ENCODE measurements at places on chromosomes 2 and 18.

- DNase-seq = no peak
Measured at GRCh38 chr2:239814116-239814860, 210.9 kb downstream of the NDUFA10 start.

DNA sequence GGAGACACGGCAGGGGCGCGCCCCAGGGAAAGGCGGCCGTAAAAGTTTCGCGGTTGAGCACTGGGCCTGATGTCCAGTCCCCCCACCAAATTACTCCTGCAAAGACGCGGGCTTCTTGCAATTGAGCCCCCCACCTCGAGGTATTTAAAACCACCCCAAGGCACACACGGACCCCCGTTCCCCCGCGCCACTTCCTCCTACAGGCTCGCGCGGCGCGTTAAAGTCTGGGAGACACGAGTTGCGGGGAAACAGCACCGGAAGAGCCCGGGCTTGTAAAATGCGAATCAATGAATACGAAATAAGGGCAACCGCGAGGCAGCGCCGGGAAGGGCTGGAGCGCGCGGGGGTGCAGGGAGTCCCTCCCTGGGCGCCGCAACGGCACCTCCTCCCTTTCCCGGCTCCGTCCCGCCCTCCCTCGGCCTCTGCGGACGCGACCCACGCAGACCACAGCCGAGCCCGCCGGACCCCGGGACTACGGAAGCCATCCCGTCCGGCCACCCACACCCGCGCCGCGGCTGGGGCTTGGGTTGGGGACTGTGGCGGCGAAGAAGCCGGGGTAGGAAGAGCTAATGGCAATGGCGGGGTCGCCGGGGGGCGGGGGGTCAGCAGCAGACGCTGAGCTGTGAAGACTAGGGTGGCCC is 918 bp upstream of the NETO1 start:
- DNase-seq = no peak

DNA sequence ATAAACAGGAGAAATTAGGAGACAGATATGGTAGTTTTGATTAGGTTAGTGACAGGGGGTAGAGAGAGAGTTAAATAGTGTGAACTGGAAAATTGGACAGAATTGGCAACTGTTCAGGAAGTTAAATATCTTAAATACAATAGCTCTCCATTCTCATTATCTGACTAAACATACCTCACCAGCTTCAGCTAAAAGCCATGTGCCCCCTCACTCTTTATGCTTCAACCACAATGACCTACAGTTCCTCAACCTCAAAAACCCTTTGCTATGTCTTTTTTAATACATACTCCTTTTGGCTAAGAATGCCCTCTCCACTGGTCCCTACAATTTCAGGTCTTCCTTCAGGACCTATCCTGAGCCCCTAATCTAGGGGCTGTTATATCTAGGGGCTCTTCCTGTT is 740.2 kb upstream of the ZEB2 start:
- no peak for DNase-seq

DNA sequence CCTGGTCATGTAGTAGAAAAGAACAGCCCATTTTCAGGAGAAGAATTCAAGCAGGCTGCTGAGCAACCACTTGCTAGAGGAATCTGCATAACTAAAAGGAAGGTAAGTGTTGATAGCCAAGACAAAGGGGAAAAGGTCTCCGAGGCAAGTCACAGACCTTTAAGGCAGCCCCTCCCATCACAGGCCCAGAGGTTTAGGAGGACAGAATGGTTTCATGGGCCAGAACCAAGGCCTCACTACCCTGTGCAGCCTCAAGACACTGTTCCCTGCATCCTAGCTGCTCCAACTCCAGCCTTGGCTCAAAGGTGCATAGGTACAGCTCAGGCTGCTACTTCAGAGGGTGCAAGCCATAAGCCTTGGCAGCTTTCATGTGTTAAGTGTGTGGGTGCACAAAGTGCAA is 238.6 kb upstream of the CYP26B1 start:
- DNase-seq = no peak

Measured in T-helper 17 cell (primary cell).